ENCODE measurements at places on chromosomes 5 and 9.

- no peak for DNase-seq
Observed at GRCh38 chr5:3659907-3660306, 64.3 kb downstream of the IRX1 start.

GRCh38 chr9:36126016-36126730 lies 10.4 kb upstream of the GLIPR2 start:
- no peak for DNase-seq

DNA sequence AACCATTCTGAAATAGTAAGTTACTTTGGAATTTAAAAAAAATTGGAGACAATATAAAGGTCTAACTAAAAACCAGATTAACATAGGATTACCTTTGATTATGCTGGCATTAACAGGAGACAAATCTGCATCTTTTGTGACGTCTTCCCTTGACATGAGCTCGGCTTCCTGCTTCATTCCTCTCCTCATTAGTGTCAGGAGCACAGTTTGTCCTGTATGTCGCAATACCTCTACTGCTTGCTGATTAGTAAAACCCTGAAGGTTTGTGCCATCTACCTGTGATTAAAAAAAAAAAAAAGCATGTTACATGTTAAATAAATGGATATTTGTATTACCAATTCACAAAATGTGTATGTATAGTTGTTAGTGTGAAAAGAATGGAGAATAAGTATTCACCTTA lies 73.7 kb downstream of the MPDZ start:
- no peak for DNase-seq

DNA sequence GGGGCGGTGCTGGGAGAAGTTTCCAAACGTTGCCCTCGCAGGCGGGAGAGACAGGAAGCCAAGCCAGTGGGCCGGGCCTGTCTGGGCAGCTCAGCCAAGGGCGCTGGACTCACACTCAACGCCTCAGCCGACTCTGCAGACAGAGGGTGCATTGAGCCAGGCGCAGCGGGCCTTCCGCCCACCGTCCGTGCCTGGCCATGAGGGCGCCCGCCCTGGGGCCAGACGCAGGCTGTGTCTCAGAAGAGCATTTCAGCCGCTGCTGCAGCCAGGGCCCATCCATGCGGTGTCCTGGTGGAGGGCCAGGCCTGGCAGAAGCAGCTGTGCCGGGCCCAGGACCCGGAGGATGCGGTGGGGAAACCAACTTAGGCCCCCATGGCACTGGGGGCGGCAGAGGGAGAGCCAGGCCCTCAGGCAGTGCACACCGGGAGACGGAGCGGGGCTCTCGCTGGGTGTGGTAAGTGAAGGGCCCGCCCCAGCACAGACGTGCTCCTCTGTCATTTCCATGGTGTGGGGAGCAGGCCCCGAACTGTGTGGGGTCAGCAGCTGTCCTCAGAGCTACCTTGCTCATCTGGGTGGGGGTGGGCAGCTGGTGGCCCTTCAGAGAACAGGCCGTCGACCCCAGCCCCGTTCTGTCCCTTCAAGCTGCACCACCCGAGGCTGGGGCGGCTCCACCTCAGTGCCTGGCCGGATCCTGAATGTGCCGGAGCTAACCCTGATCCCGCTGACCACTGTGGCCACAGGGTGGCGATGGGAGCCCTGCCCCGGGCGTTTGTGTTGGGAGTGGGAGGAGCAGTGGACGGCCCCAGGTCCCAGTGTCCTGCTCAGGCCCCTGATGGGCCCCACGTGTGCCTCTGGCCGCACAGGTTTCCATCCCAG lies 18.0 kb downstream of the DNLZ start:
- DNase-seq = no peak

- DNase-seq = no peak
Observed at GRCh38 chr5:101860563-101860962, 435.5 kb downstream of the SLCO4C1 start.

- peak; percentile 57 for DNase-seq
Observed at GRCh38 chr9:133351908-133352634, 4.1 kb downstream of the RPL7A start.

DNA sequence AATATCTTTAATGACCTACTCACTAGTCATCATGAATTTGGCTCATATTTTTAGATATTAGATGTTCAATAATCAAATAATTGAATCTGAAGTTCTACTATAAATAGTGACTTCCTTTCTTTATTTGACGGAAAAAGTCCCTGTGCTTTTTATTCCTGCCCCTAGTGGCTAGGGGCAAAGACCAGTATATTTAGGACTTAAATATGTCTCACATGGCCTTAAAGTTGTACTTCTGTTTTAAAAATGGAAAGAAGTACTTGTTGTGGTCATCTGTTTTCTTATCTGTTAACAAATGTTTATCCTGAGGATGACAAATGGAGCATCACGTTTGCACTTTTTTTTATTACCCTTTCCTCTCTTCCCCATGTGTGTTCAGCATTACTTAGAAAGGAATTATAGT lies 89.2 kb upstream of the GRHPR start:
- no peak for DNase-seq

DNA sequence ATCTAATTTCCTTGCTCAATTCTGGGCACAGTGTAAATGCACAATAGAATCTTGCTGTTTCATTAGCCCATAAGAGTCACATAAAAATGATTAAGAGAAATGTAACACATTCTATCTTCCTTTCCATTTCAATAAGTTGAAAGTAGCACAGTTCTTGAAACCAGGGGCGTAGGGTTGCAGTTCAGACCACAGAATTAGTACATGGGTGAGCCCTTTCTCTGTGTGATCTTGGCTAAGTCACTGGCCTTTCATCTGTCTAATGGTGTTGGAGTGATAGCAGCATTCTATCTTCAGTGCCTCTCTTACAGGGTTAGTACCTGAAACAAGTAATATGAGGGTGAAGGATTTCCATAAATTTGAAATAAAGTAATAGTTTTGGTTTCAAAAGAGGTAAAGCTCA lies 445.3 kb upstream of the ZNF462 start:
- DNase-seq = no peak

DNA sequence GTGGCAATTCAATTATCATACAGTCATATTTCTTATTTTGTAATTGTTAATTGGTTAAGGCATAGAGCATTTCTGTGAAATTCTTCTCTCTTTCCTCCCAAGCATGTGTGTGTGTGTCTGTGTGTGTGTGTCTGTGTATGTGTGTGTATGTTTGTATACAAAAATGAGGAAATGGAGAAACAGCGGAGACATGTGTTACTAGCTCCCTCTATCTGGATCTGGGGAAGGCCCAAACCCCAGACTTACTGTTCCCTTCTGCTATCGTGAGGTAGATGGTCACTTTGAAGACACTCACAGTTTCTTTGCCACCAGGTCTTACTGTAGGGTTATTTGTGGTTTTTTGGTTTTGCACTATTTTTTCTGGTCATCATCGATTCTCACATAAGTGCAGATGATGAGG lies 11.4 kb upstream of the C5orf63 start:
- DNase-seq = no peak

GRCh38 chr9:69931340-69931739 lies 110.7 kb downstream of the CFAP95 start:
- peak; percentile 10 for DNase-seq

DNA sequence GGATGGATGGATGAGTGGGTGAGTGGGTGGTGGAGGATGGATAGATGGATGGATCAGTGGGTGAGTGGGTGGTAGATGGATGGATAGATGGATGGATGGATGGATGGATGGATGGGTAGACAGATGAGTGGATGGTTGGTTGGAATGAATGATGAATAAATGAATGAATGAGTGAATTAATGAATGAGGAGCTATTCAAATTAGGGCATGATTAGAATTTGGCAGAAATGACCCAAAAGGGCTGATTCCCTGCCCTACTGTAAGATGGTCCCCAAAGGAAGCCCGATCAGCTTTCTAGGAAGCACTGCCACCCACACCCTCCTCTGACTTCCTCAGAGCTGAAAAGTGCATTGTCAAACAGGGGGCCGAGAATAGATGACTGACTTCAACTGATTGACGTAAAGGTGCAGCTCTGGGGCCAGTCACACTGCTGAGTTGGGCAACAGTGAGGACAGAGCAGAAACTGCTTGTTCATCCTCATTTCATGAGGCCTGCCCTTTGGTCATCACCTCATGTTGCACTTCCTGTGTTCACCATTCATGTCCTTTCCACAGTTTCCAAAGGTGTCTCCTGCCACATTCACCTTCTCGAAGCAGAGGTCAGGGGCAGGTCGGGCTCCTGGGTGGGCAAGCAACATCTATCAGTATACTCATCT lies 34.3 kb downstream of the NIPAL4 start:
- no peak for DNase-seq

- no peak for DNase-seq
Observed at GRCh38 chr5:170275376-170275994, 22.1 kb downstream of the LCP2 start.
